ENCODE measurements at places on chromosomes 13 and 19.

DNA sequence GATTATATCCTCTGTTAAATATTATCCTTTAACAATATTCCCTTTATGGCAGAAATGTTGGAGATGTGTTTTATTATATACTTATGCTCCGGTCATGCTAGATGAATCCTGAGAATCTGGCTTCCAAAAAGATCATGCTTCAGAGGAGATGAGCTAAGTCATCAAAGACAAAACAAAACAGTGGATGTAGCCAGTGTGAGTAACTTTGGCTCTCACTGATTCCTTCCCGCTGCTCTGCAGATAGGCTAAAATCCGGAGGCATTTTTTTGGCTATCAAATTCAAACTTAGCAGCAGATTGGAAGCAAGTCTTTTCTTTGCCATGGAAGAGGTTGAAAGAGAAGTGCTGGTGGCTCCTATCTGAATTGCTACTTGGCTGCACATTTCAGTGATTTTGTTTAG, 295.9 kb downstream of the GPC6 start:
- no peak for DNase-seq

GRCh38 chr19:15264061-15264932, 32.0 kb upstream of the EPHX3 start:
- DNase-seq: peak; percentile 54

- DNase-seq: no peak
These were observed 497.7 kb downstream of the MYO16 start for GRCh38 chr13:109126891-109127641.

- DNase-seq: no peak
These were observed 4.9 kb downstream of the PTGER1 start for GRCh38 chr19:14470031-14470876.

DNA sequence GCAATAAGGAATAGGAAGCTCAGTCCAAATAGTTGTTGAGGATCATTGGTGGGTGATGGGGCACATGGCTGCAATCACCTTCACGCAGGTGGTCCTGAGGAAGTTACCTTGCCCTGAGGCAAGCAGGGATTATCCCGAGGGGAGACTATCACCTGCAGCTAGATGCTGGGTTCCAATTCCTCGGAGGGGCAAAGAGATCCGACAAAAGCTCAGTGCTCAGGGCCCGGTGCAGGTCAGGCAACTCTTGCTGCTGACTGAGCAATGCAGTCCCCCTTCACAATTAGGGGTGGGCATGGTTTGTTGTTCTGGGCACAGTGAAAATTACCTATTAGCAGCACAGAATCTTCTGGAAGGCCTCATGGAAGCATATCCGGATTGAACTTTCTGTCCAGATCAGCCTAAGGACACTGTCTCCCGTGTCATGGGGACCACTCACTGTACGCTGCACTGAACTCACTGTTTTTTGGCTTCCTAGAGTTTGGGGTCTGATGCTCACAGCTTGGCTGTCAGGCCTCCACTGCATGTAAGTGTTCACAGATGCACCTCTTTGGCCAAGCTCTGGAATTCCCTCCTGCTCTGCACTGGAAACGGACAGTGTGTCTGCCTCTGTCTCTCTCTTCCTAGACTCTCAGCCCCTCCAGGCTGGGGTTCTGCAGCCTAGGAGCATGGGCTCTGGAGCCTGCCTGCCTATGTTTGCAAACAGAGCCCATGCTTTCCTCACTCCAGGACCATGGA, 372.7 kb downstream of the ZNF536 start:
- no peak for DNase-seq

- DNase-seq: no peak
These were observed 7.8 kb upstream of the HIF3A start for GRCh38 chr19:46288896-46289588.

DNA sequence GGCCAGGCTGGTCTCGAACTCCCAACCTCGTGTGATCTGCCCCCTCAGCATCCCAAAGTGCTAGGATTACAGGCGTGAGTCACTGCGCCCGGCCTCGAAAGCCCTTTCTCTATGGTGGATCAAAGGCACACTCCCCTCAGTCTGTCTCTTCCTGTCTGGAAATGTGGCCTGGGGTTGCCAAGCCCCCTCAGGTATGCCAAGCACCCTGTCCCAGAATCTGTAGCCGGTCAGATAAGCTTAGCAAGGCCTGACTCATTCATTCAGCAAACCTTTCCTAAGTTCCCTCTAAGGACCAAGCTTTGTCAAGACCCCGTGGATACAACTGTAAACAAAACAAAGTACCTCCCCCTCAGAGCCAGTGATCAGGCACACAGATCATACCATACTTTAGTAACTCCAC, 14.1 kb downstream of the NUCB1 start:
- DNase-seq: no peak

GRCh38 chr13:113840541-113841352, 23.1 kb downstream of the GAS6 start:
- DNase-seq: no peak

- DNase-seq: no peak
These were observed 197.4 kb upstream of the ZNF536 start for GRCh38 chr19:30174791-30175190.

- DNase-seq: no peak
These were observed 560 bp downstream of the TMEM86B start for GRCh38 chr19:55228015-55228391.

DNA sequence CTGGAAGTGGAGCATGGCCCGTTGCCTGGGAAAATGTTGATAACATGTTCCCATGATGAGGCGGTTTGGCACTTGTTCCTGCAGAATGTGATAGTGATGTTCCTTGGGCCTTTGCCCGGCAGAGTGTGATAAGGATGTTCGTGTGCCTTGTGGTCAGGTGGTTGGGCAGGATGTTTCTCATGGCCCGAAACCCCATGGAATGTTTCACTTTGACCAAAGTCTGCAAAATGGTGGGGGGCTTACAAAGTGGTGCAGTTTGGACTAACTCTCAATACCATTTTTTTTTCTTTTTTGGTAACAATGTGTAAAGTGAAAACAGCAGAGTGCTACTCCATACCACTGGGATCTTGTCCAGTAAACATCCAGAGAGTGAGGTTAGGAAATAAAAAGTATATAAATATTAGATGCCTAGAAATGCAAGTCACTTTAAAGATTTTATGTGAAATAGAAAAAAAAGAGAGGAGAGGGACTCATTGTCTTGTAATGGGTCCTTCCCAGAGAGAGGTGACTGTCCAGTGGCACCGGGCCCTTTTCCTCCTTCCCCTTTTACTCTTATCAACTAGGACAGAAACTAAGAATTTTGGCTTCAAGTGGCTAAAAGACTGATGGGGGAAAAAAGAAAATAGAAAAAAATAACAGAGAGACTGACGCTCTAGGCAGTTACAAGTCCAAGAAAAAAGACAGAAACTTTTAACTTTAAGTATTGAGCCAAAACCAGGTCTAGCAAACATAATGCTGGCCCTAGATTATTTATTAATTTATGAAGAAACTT, 5.7 kb downstream of the FPR3 start:
- no peak for DNase-seq

GRCh38 chr19:1494115-1494815, 3.3 kb downstream of the REEP6 start:
- no peak for DNase-seq

- no peak for DNase-seq
These were observed 85.8 kb upstream of the SPATA13 start for GRCh38 chr13:24074678-24075077.

DNA sequence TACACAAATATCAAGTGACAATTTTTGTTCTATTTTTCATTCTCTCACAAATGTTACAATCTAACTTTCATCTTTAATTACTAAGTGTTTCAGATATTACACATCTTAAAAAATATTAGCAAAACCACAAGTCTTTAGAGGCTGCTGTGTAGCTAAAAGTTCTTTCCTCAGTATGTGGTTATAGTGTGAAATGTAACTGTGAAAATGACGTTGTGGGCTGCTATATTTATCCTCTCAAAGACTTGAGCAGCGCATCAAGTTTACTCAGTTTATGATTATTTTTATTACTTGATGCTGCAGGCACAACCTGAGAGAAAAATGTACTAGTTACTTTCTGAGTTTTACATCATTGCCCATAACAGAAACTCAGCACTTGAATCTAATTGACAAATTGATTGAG, 2860.6 kb upstream of the PCDH20 start:
- no peak for DNase-seq

DNA sequence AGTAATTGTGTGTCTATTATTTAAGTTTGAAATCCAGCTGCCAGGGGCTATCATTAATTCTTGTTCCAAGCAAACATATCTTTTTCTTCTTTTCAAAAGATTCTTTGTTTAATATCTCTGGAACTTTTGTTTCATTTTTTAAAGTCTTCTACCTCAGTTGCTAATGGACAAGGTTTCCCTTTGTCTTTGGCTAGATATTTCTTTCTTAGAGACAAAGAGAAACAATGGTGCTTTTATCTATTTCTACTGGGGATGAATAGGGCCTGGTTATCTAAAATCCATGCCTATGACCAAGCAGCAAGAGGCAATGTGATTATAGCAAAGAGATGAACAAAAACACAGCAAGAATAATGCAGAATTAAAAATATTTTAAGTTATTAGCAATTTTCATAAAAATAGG, 661.3 kb upstream of the KLF12 start:
- no peak for DNase-seq

GRCh38 chr13:113448885-113449692, 4.2 kb downstream of the ADPRHL1 start:
- no peak for DNase-seq

- no peak for DNase-seq
These were observed 231.4 kb downstream of the OXGR1 start for GRCh38 chr13:96762876-96763275.

DNA sequence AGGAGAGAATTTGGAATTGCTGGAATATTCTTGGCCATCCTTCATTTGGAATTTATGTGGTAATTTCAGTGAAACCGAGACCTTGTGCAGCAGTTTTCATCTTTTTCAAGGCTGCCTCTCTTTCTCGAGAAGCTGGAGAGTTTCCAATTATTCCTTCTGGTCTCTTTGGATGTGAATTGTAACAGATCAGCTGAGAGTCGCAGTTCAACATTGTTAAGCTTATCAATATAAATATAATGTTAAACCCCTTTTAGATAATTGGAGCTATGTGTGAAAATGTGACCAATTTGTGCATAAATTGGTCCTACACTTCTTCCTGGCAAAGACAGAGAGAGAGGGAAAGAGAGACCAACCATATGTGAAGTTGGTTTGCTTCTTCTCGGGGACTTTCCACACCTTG, 425.6 kb downstream of the TSHZ3 start:
- DNase-seq: no peak

DNA sequence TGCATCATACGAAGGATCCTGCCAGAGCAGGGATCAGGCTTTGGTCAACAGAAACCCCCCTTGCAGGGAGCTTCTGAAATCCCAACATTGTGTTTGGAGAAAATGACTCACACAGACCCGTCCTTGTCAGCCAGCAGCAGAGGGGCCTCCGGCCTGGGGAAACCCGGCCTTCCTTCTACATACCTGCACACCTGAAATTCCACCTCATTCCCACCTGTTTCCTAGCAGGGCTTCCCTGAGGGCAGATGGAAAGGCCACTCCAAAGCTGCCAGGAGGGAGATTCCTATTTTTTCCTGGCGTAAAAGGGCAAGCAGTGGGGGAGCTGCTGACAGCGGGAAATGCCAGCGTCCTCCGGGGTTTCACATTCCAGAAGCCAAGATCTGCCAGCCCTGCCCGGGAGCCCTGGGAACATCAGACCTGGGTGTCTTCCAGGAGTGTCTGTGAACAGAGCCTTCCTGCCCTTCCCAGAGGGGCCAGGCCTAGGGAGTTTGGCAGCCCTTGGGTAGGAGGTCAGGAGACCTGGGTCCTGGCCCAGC, 3.0 kb upstream of the IGFL1 start:
- no peak for DNase-seq

GRCh38 chr13:66138172-66138811, 1091.8 kb downstream of the PCDH9 start:
- no peak for DNase-seq

DNA sequence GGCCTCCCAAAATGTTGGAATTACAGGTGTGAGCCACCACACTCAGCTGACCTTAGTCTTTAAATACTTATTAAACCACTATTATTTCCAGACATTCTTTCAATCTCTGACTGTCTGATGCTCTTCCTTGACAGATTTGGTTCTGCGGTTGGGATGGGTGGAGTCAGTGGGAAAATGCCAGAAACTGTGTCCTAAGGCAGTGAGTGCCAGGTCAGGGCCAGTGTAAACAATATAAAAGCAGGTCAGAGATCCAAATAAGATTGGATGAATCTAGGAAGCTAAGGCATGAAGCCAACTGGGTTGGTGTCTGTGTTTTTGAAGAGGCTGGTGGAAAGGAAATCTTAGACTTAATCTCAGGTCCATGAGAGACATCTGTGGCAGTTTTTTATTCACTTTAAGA, 74.7 kb downstream of the KLF5 start:
- DNase-seq: no peak

DNA sequence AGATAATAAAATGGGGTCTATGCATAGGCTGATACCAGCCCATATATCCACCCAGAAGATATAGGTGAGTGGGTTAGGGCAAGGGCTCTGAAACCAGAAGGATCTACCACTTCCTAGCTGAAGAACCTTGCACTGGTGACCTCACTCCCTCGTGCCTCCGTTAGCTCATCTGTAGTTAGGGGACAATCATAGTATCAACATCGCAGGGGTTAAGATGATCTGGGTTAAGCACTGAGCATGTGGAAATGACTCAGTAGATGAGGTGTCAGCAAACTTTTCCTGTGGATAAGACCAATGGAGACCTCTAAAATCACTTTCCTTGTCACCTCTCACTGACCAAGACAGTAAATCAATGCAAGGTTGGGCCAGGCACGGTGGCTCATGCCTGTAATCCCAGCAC, 30.5 kb downstream of the TNFSF14 start:
- no peak for DNase-seq

DNA sequence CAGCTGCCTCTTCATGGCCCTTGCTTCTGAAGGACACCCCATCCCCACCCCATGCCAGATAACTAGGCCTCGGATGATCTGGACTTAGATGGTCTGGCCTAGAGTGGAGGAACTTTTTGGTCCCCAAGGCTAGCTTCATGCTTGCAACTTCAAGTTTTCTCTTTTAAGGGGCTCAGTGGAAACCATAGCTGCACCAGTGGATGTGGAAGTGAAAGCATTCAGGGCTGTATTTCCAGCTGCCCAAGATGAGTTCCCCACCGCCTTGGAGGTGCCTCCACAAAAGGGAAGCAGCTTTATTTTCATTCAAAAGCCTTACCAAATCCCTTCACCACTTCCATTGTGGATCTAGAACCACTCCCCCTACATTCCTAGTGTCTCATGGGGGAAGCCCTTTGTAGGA, 17.6 kb upstream of the GSX1 start:
- DNase-seq: no peak

GRCh38 chr19:34482380-34483250, 1.1 kb downstream of the WTIP start:
- DNase-seq: peak; percentile 76

DNA sequence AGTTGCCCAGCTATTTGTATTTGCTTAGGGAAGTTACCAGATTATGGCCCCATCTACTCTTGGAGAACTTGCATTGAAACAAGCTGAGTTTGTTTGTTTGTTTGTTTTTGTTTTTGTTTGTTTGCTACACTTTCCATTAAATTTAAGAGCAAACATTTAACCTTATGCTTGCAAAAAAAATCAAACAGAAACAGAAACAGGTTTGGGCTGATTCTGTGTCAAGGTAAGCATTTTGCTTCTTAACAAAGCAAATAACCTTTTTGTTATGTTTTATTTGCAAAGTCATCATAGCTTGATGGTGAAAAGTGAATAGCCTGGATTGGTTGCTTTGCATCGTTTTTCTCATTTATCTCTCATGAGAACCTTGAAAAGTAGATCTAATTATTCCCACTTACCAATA, 531.8 kb downstream of the EFNB2 start:
- DNase-seq: no peak

Data from right kidney (tissue), 9 donors.